ENCODE measurements at places on chromosomes 5 and 9.

DNA sequence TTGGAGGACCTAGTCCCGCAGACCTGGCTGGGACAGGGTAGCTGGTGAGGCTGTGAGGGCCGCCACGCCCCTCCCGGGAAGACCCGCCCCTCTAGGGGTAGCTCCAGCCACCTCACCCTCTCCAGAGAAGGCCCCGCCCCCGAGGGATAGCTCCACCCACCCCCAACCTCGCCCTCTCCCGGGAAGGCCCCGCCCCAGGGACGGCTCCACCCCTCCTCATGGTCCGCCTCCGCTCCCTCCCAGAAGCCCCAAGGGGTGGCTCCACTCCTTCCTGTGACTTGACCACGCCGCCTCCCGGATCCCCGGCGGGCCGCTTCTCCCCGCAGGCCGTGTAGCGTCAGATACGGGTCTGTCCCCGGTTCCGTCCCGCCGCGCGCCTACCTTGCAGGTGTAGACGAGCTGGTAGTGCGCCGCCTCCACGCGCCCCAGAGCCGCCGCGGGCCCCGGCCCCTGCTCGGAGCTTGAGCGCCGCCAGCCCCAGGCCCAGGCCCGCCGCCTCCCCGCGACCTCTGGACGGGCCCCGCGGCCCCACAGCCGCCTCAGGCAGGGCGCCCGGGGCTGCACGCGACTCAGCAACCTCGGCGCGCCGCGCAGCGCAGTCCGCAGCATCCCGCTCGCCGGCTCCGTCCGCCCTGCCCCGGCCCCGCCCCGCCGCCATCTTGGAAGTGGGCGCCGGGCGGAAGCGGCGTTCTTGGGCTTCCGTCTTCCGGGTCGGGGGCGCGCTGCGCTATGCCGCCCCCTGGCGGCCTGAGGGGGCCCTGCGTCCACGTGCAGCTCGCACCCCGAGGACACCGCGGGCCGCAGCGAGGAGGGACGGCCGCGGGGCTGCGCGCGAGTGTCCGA, at the start of gene DNLZ:
Gene DNLZ, minus strand, starts transcription at position 639 of the 843 bp plus-strand sequence. Its CDS starts 30 bp downstream, at position 609.
- peak; percentile 90 for DNase-seq

GRCh38 chr5:111211341-111211740, 12.8 kb upstream of the CAMK4 start:
- no peak for DNase-seq

DNA sequence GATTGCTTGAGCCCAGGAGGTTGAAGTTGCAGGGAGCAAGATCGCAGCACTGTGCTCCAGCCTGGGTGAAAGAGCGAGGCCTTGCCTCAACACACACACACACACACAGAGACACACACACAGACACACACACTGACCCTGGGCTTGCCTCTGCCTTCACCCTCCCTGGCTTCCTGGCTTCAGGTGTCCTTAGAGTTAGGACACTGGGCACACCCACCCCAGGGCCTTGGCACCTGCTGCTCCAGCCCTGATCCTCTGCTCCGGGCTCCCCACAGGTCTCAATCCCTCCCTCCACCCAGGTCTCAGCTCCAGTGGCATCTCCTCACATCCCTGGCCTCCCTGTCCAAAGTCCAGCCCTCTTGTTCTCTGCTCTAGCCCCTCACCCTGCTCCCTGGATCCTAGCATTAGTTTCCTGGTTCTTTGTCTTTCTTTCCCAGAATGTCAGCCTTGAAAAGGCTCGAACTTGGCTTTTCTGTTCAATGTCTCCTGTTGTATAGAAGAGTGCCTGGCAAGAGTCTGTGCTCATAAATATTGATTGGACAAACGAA, 212.9 kb downstream of the C9orf50 start:
- no peak for DNase-seq

- peak; percentile 32 for DNase-seq
Measured at GRCh38 chr5:172833686-172834414, at the start of gene ERGIC1. TSS of gene ERGIC1 (plus strand) at chr5:172834251. CDS start at chr5:172834414, 163 bp downstream.

GRCh38 chr5:159858871-159859270, 57.4 kb upstream of the ADRA1B start:
- DNase-seq = no peak

- no peak for DNase-seq
Measured at GRCh38 chr9:99272836-99273235, 50.8 kb downstream of the SEC61B start.

- no peak for DNase-seq
Measured at GRCh38 chr5:150300496-150301169, 2.1 kb downstream of the ARSI start.

GRCh38 chr5:9455826-9456434, 89.9 kb downstream of the SEMA5A start:
- no peak for DNase-seq

- no peak for DNase-seq
Measured at GRCh38 chr5:150211156-150212030, 21.5 kb downstream of the SLC6A7 start.

GRCh38 chr5:74408150-74409043, 232.1 kb downstream of the ENC1 start:
- DNase-seq = no peak

DNA sequence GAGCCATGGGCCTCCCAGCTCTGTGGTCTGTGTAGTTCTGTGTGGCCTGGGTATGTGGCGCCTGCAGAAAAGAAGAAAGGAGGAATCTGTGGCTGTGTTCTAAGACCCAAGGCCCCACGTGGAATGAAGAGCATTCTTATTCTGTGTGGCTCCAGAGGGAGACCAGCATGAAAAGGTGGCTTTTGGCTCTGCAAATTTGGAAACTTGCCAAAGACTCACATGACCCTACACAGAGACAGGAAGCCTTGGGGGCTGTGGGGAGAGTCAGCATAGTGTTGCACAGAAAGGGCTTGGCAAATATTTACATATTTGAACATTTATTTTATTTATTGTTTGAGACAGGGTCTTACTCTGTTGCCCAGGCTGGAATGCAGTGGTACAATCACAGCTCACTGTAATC, 193.3 kb downstream of the TMEM38B start:
- DNase-seq = no peak

DNA sequence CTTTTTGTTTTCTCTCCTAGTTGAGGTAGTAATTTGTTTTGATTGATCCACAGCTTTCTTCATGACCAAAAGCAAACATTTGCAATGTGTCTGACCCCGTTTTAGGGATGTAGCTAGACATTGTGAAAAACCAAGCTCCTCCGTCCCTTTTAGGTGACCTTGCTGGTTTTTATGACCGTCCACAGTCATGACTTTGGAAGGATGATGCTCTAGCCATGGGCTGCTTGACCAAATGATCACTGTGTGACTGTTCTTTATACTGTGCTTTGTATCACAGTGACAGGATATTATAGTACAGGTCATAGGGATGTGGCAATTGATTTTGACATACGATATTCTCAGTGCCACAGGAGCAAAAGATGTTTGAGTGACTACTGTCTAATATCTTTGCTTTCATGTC, 54.4 kb downstream of the KCNN2 start:
- no peak for DNase-seq

DNA sequence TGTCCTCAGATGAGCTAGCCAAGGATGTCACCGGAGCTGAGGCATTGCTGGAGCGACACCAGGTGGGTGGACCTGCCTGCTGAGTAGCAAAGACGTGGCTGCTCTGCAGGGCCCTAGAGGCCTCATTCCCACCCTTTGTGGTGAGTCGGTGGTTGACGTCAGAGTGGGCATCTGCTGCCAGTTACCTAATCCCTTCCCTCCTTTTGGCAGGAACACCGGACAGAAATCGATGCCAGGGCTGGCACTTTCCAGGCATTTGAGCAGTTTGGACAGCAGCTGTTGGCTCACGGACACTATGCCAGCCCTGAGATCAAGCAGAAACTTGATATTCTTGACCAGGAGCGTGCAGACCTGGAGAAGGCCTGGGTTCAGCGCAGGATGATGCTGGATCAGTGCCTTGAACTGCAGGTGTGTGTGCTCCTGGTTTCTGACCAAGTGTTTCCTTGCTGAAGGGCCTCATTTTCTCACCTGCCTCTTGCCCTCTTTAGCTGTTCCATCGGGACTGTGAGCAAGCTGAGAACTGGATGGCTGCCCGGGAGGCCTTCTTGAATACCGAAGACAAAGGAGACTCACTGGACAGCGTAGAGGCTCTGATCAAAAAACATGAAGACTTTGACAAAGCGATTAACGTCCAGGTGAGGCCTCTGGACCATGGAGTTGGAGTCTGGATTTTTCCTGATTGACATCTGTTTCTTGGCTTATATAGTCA, 48.9 kb downstream of the DYNC2I2 start:
- DNase-seq = no peak

DNA sequence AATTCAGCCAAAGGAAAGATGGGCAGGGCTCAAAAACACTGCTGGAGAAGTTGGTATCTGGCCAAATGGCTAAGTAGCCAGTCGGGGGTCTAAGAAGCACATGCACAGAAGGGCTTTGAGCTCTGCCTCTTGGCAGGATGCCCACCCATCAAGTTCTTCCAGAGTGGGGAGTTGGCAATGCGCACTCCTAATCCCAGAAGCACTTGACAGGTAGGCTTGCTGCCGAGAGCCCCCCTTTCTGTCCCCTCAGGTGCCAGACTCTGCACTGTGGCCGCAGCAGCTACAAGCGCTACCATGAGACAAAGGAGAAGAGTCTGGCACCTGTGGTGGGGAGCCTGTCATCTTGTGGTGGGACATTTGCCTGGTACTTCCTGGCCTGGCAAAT, 252.9 kb upstream of the SLC24A2 start:
- no peak for DNase-seq

GRCh38 chr5:37539459-37539858, 160.3 kb downstream of the WDR70 start:
- no peak for DNase-seq

DNA sequence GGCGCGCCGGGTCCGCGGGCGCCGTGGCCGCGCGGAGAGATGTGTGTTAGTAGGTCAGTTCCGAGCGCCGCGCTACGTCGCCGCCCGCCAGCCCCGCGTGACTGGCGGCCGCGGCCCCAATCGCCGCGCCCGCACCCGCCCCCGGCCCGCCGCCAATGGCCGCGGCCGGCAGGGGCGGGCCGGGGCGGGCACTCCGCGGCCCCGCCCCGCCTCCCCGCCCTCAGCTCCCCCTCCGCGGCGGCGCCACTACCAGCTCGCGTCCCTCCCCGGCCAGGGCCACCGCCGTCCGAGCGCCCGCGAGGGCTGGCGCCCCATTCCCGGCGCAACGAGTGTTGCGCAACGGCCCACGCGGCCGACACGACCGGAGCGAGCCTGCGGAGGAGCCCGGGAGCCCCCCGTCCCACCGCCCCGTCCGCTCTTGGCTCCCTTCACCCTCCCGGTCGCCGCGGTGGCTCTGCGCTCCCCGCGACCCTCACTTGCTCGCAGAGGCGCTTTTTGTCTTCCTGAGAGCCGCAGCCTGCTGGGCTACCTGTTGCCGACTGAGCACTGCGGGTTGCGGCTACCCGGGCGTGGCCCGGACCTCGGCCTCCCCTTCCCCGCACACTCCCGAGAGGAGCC, at the start of gene NFIL3:
Gene NFIL3, minus strand, starts transcription at position 48 of the 618 bp plus-strand sequence. CDS start 13,098 bp downstream, outside the sequence.
- peak; percentile 44 for DNase-seq
